NCI-H1417 treated with DMSO at 0.1 percent for 48 hours (cell line): ENCODE measurements at places on chromosomes 12 and 14.
A peak's percentile ranks its signal among the peaks of the same experiment; 100 is the strongest.

GRCh38 chr12:47223031-47223847, 143.5 kb upstream of the AMIGO2 start:
- DNase-seq, result no peak

DNA sequence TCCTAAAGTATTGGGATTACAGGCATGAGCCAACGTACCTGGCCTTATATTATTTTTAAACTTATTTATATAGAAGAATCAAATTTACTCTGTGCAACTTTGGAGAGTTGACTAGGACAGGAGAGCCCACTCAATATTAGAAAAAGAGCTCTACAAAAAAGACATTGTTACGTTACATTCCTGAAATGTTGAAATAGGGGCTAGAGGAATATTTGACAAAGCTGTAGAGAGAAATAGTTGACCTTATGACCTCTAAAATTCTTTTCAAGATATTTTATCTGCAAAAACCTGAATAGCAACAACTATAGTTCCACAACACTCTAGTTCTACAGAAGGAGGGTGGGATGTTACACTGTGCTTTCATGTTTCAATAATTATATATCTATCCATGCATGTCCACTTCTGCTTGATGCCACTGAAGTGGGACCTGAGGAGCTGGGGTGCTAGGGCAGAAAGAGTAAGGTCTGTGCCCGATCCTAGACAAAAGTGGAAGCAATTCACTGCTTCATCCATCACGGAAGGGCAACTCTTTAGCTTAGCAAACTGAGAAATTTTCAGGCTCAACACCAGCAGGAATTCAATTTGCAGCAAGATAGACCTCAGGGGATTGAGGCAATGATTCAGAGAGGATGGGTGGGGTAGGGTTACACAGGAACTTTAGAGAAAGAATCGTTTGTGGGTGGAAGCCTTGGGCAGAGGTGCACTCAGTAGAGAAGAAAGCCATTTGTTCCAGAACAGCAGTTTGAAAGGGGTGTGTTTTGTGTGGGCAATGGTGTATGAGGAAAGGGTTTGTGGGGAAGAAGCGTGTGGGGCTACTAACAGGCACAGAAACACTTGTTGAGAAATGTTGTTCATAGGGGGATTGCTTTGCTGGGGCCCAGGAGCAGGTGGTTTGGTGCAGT, 16.0 kb upstream of the RNASE10 start:
- DNase-seq, result no peak

DNA sequence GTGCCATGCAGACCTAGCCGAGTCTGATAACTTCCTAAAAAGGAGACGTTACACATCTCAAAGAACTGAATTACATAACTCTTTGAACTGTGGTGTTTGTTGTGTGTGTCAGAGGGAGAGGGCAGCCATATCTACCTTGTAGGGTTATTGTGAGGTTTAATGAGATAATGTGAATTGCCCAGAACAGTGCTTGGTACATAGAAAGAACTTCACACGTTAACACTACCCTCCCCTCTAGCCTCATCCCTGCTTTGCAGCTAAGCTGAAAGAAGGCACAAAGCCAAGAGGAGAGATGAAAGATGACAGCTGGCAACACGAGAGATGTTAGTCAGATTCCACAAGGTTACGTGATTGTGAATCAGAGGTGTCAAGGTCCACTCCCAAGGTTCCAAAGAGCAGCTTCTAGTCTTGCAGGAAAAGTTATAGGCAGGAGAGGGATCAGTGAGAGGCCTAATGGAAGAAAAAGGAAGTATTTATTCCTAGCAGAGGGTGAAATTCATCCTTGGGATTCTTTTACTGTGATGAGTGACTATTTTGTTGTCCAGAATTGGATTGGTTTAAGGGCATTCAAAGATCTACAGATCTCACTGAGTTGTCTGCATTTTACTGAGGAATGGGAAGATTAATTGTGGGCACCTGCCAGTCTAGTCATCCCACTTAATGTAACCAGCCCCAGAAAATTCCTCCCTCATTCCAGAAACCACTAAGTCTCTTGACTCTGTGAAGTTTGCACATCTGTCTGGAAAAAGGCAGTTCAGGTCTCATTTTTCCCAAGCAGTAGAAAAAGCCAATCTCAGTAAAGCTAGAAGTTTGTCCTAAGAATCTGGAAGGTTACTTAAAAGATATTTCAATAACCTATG, 25.9 kb upstream of the WNK1 start:
- no peak for DNase-seq

- no peak for DNase-seq
These were observed 135.4 kb downstream of the UNC79 start for GRCh38 chr14:93566065-93566693.

GRCh38 chr12:41304526-41304925, 116.4 kb downstream of the PDZRN4 start:
- no peak for DNase-seq

GRCh38 chr12:107094183-107094448, 767 bp upstream of the CRY1 start:
- DNase-seq, result no peak

GRCh38 chr12:117507548-117507947, 146.1 kb upstream of the NOS1 start:
- DNase-seq, result peak; percentile 94

GRCh38 chr14:21436567-21437062, 19.3 kb downstream of the CHD8 start:
- no peak for DNase-seq

- no peak for DNase-seq
These were observed at the start of gene SLC17A8 for GRCh38 chr12:100356644-100357223. TSS of gene SLC17A8 (plus strand) at chr12:100357074. CDS start at chr12:100357392, 318 bp downstream.

- peak; percentile 65 for DNase-seq
These were observed 177.2 kb upstream of the RASSF8 start for GRCh38 chr12:25781232-25781631.

DNA sequence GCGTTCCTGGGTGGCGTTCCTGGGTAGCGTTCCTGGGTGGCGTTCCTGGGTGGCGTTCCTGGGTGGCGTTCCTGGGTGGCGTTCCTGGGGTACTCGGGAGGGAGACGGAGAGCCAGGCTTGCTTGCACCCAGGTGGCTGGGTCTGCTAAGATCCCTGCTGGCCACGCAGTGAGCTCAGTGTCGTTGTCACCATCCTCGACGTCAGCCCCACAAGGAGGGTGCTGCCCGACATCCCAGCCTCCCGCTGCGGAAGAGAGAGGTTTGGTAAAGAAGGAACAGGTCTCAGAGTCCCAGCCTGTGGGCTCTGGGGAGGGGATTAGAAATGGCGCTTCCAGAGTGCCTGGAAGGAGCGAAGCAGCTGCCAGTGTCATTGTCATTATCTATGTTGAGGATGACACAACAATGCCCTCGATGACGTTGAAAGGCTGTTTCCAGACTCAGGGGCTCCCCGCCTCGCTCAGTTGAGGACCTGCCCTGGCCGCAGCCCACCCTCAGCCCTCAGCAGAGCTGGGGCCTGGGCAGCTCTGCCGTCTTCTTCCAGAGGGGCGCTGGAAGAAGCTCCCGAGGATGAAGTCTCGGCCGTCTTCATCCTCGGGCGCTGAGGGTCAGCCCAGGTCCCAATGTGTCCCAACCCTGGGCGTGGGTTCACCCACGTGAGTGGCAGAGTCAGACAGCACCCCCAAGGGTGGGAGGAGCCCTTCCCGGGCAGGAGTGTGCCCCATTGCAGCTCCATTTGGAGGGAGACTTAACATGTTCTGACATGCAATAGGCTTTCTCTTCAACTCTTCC, 328.8 kb downstream of the ADGRD1 start:
- no peak for DNase-seq

GRCh38 chr12:122902854-122903692, 7.1 kb upstream of the VPS37B start:
- no peak for DNase-seq

DNA sequence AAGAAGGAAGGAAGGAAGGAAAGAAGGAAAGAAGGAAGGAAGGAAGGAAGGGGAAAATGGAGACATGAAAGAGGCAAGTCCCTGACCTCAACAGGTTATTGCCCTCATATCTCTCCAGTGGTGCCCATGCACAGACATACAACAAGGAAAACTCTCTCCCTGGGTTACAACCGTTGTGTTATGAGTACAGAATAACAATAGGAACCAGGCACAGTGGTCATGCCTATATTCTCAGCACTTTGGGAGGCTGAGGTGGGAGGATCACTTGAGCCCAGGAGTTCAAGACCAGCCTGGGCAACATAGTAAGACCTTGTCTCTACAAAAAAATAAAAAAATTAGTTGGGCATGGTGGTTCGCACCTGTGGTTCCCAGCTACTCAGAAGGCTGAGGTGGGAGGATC, 139.4 kb upstream of the HMGA2 start:
- no peak for DNase-seq

- no peak for DNase-seq
These were observed 18.0 kb downstream of the TNFAIP2 start for GRCh38 chr14:103141117-103141796.

GRCh38 chr14:100533656-100534485, 53.3 kb downstream of the BEGAIN start:
- DNase-seq, result no peak

GRCh38 chr12:2691006-2691344, 103.8 kb upstream of the FKBP4 start:
- no peak for DNase-seq

GRCh38 chr14:41761204-41761603, 154.5 kb downstream of the LRFN5 start:
- no peak for DNase-seq

DNA sequence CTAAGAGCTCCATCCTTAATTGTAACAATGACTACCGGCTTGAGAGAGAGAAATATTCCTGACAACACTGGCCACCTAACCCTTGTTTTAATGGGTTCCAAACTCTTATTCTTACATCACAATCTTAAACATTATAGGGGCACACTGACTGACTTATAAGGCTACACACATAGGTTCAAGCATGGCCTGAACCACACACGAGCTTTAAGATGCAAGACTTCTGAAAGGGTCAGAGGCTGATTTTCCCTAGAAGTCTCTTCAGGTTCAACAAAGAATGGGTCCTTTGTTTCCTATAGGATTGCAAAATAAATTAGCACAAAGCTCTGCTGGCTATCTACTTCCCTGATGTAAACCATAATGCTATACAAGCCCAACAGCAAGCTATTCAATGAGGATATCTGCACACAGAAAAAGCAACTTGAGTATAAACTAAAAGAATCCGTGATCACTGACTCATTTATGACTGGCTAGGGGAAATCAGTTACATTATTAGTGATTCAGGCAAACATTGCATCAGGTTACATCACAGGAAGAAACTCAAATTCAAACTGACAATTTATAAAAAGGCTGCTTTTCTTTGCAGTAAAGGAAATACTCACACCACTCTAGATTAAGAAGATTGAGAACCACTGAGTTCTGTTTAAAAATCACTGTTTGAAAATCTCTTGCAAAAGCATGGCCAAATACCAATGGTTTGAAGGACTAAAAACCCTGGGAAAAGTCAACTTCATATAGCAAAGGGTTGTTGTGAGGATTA, 8.5 kb downstream of the BTG1 start:
- no peak for DNase-seq

DNA sequence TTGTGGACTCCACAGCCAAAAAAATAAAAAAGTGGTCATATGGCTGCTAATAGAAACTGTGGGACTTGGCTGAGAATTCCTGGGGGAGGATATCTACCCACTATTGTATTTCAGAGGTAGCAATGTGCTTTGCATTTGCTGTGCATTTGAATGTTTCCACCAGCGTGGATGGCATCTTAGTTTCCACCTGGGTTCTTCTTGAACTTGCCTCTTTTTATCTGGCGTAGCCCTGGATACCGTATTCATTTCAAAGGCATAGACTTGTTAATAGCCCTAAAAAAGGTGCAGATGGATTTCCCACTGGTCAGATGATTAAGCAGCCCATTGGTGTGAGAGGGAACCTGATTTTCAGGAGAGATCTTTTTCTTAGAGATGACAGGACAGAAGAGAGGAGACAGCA, 1.9 kb upstream of the MYF5 start:
- no peak for DNase-seq

GRCh38 chr14:20679907-20680306, 4.5 kb upstream of the RNASE4 start:
- no peak for DNase-seq

- DNase-seq, result no peak
These were observed 379.6 kb downstream of the FLRT2 start for GRCh38 chr14:85909581-85909980.

- no peak for DNase-seq
These were observed 98.8 kb downstream of the DICER1 start for GRCh38 chr14:95058491-95058890.

- DNase-seq, result no peak
These were observed 40.9 kb downstream of the ATL1 start for GRCh38 chr14:50600849-50601248.

DNA sequence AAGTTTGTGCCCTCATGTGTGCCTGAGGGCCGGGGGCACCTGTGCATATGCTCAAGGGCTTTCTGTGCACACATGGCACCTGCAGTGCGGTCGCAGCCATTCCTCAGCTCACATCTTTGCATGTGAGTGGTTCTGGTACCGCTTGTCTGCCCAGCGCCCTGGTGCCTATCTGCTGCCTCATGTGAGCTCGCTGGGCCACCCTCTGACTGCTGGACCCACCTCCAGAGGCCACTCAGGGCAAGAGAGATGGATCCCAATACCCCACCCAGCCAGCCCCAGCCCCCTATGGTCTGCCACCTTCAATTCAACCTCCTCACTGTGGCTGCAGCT, 5.4 kb upstream of the AMN start:
- no peak for DNase-seq

DNA sequence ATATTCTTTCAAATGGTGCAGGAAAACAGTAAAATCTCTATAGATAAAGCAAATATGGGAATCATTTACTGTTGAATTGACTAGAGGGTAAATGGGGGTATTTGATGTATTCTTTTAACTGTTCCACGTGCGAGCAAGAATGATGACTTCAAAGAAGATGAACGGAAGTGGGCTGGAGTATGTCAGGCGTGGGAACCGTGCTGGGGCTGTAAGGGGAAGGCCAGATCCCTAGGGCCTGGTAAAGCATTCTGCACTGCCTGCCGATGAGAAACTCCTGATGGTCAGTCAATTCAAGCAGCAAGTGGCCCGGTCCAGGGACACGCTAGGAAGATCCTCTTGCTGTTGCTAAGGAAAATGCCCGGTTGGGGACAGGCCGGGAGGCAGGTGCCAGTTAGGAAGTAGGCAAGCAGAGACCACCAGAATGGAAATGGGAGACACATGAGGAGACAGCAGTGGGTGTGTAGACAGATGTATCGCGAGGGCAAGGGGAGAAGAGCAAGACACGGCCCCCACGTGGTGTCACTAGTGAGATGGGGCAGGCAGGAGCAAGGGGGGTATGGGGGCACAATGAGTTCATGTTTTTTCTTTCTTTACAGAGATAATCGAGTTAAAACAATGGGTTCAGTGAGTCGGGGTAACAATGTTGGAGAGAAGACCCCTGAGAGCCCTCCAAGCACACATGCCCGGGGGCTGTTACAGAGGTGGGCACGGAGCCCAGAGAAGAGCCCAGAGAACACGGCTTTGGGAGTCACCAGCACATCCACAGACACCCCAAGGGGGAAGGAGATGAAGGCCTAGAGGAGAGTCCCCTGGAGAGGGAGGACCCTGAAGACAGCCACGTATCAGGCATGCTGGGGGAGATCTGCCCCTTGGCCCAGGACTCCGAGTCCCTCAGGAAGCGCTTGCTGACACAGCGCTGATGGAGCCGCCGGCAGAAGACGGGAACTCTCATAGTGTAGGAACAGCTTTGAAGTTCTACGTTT, 37.2 kb downstream of the FBXO21 start:
- DNase-seq, result no peak
